ENCODE measurements at places on chromosomes 4 and X.

GRCh38 chr4:24642981-24643547 is 58.7 kb upstream of the DHX15 start:
- no peak for DNase-seq

GRCh38 chr4:111579767-111580166 is 565.5 kb upstream of the FAM241A start:
- DNase-seq, result no peak

DNA sequence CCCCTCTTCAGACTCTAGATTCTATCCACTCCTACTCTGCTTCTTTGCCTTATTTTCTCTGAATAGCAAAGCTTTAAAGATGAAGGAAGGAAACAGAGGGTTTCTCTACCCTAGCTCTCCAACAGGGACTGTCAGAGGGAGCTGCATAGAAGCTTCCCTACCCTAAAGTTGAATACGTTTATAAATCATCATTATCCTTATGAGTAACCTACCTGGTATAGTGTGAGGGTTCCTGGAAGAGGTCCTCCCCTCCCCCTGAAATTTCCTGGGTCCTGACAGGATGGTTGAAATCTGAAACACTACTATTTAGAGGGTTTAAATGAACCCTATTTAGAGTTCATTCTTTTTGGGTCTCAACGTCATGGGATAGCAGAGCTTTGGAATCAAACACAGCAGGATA is 187.0 kb upstream of the RBPJ start:
- no peak for DNase-seq

DNA sequence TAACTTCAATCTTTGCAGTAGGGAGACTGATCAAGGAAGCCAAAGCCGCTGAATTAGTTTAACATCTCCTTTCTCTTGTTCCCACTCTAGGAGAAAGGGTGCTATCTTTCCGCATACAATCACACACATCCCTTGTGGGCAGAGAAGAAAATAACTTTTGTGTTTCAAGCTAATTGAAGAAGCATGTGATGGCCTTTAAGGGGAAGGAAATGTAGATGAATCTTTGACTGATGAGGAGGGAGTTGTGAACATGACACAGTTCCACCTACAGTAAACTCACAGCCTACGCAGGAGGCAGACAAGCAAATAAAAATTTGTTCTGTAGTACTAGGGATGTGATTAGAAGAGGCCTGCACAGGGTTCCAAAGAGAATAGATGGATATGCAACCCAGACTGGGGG is 14.7 kb upstream of the SPATA4 start:
- DNase-seq, result no peak

DNA sequence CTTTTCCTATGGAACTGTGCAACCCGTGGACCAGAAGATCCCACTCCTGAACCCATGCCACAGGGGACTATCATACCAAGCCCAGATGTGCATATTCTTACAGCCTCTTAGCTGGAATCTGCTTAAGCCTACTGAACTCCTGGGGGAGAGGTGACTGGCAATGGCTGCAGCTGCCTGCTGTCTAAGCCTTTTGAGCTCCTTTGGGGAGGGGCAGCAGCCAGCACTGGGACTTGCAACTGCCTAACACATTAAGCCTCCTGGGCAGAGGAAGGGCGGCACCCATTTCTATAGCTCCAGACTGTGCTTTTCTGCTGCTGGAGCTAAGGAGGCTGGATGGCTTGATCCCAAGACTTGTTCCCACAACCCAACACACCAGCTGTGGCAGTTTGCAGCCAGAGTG is 117.9 kb upstream of the VEGFC start:
- DNase-seq, result no peak

DNA sequence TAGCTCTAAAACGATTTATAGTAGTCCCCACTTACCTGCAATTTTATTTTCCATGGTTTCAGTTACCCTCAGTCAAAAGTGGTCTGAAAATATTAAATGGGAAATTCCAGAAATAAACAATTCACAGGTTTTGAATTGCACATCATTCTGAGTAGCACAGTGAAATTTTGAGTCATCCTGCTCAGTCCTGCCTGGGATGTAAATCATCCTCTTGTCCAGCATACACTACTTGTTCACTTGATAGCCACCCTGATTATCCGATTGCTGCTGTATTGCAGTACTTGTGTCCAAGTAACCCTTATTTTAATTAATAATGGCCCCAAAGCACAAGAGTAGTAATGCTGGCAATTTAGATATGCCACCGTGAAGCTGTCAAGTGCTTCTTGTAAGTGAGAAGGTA is 23.5 kb upstream of the BDH2 start:
- DNase-seq, result no peak

DNA sequence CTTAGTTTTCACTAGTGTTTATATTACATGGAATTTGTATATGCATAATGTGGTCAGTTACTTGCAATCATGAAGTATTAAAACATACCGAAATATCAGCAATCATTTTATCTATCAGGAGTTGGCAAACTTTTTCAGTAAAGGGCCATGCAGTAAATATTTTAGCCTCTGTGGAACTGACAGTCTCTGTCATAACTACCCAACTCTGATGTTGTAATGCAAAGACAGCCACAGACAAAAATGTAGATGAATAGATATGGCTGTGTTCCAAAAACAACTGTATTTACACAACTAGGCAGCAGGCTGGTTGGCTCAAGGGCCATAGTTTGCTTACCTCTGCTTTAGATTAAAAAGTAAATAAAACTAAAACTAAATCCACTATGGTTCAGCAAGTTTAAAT is 200.2 kb downstream of the HS3ST1 start:
- no peak for DNase-seq

- no peak for DNase-seq
Observed at GRCh38 chrX:71482228-71482958, 50.5 kb upstream of the OGT start.

DNA sequence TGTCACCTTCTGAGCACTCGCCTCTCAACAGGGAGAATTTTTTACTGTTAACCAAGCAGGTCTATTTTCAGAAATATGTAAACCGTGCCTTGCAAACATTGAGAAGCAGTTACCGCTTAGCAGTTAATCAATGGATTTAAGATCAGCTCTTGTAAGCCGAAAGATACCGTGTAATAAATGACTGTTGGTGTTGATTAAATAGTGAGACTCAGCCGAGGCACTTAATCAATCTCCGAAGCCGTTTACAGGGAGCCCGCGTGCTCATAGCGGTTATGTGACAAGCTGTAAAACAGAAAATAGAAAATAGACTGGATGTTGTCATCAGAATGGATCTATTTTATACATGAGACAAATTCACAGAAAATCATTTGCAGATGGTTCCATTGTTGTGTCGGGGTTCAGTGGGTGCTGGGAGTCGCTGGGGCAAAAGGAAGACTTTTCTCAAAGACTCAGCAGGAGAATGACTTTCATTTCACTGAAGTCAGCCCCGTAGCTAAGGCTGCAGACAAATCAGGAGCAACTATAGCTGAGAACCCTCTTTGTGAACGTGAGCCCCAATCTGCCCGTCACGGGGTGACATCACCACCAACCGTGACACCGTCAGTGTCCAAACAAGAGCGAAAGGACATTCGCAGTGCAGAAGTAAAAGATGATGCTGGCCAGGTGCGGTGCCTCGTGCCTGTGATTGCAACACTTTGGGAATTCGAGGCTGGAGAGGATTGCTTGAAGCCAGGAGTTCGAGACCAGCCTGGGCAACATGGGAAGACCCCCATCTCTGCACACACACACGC is 275.3 kb downstream of the CRLF2 start:
- DNase-seq, result no peak

- DNase-seq, result no peak
Observed at GRCh38 chr4:113835005-113835404, 73.5 kb upstream of the CAMK2D start.

DNA sequence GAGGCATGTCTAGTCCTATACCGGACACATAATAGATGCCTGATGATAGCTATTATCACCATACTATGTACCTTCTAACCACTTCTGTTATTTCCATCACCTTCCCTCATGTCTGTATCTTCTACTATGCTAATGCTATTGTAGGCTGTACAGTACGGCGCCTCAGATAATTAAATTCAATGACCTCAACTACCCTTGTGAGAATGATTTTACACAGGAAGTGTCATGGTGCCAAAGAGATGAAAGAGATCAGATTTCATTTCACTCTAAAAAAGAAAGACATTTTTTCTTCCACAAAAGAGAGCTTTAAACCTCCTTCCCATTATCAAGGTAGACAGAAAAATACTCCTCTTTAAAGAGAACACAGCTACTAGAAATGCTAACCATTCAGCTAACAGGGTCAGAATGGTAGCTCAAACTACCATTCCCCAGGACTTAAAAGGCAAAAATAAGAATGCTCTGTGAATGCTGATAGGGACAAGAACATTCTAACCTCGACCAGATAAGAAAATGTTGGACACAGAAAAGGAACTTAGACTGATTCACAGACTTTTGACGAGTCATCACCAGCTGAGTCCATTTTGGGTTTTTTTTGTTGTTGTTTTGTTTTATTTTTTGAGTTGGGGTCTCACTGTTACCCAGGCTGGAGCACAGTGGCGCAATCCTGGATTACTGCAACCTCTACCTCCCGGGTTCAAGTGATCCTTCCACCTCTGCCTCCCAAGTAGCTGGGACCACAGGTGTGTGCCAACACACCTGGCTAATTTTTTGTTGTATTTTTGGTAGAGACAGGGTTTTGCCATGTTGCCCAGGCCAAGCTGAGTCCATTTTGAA is 99.2 kb upstream of the RAPGEF2 start:
- no peak for DNase-seq

- no peak for DNase-seq
Observed at GRCh38 chrX:49053223-49054072, 5.4 kb upstream of the CCDC120 start.

DNA sequence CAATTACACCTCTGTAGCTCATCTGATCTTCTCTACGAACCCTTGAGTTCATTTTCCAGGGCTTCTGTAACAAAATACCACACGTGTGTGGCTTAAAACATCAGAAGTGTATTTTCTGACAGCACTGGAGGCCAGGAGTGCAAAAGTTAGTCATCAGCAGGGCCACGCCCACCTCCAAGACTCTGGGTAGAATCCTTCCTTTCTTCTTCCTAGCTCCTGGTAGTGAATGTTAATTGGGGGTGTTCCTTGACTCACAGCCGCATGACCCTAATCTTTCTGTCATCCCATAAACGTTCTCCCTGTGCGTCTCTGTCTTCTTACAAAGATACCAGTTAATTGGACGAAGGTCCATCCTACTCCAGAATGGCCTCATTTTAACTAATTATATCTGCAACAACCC is 115.0 kb downstream of the TRIML1 start:
- no peak for DNase-seq

- DNase-seq, result no peak
Observed at GRCh38 chr4:61934198-61934597, 734.1 kb downstream of the ADGRL3 start.

GRCh38 chrX:128754130-128754529 is 701.9 kb upstream of the ACTRT1 start:
- no peak for DNase-seq

- no peak for DNase-seq
Observed at GRCh38 chrX:20230406-20230805, 36.3 kb downstream of the RPS6KA3 start.

DNA sequence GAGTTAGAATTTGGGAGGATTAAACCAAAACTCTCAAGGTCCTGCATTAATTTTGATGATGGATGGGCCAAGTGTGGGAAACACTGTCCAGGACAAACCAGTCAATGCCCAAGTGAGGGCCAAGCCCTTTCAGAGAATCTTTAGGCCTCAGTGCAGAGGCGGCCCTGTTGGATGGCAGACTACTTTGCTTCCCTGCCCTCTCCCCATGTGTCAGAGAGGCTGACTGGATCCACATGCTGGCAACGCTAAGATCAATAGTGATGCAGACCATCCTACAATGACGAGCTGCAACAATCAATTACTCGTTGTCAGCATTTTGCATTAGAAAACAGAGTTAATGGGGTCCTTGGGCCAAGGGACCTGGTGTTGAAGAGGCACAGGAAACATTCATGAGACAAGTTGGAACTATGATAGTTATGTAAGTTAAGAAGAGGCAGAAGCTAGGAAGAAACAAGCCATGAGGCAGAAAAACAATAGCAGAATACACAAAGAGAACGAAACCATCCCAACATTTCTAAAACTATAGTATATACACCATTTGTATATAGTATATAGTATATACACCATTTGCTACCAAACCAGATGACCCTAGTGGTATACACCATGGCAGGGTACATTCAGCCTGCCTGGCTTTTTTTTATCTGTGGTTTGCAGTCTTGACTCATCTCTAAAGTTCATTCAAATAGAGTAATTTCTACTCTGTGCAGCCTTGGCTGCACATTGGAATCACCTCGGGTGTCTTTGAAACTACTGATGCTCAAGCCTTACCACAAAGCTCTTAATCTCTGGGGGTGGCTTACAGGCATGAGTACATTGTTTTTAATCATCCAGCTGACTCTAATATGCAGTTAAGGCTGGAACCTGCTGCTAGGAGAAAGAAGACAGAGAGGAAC is 147.7 kb upstream of the GYPA start:
- no peak for DNase-seq

- DNase-seq, result no peak
Observed at GRCh38 chrX:150364347-150365050, 1.4 kb downstream of the MAMLD1 start.

- DNase-seq, result peak; percentile 37
Observed at GRCh38 chr4:189124149-189124758, 816.4 kb upstream of the FRG1 start.

DNA sequence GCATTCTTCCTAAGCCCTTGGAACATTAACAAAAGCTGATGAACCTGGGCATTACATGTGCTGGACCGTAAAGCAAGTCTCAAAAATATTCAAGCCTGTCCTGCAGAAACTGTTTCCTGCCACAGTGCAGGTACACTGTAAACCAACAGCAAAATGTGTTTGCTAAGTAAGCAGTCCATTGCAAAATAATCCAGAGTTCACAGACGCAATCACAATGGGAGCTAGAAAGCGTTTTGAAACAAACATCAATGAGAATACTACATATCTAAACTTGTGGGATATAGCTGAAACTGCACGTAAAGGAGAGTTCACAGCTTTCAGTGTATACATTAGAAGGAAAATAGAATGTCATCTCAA is 61.6 kb downstream of the RGS12 start:
- DNase-seq, result no peak

DNA sequence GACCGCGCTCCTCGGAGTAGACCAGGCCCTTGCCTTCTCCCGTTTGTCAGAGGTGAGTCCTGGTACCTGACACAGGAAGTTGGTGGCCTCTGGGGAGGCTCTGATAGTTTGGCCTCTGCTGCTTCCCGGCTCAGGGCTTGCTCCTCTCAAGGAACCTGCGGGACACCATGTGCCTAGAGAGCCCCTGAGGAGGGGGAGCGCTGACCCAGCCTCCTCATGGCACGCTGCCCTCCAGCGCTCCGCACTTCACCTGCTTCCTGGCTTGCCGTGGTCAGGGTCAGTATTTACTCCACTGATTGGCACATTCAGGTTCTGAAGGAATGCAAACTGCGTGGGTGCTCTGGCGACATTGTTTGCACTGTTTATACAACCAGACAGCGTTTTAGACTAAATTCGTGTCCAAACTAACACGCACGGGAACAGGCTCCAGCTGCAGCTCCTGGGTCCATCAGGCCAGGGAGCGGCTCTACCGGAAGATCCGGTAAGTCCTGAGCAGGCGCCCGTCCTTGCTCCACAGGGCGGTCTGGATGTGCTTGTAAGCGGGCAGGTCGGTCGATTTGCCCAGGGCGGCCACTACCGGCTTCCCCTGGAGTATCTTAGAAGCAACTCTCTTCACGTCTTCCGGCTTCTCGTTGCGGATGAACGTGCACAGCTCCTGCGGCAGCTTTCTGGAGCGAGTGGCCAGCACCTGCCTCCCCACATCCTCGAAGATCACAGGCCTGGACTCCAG is 121.6 kb upstream of the GRID2 start:
- DNase-seq, result no peak

- peak; percentile 8 for DNase-seq
Observed at GRCh38 chrX:114959729-114960128, 57.7 kb downstream of the IL13RA2 start.

- no peak for DNase-seq
Observed at GRCh38 chr4:87033902-87034301, 99.1 kb downstream of the AFF1 start.

GRCh38 chr4:129218360-129218759 is 122.4 kb downstream of the C4orf33 start:
- no peak for DNase-seq

All from fibroblast of the conjunctiva (primary cell).